Mesenteric fat pad (tissue), 1 donor: ENCODE measurements at places on chromosomes 3 and 15.

DNA sequence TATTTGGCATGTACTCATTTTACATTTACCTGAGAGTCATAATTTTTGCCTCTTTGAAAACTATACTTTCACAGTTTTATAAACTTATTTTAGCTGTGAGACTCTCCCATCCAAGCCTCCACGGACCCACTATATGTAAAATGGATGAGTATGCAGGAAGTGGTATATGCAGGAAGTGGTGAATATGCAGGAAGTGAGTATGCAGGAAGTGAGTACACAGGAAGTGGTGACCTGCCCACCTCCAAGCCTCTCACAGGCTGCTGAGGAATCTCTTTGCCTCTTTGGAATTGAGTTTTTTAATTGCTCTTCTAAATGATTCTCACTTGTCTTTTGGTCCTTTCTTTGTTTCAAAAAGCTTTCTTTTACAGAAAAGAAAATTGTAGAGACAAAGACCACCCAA, 85.2 kb downstream of the KBTBD8 start:
- DNase-seq: no peak

GRCh38 chr3:158104431-158104921, 1.7 kb downstream of the SHOX2 start:
- no peak for DNase-seq

- DNase-seq: no peak
Measured at GRCh38 chr3:15646851-15647511, 45.4 kb downstream of the BTD start.

GRCh38 chr15:95826412-95827195, 503.9 kb upstream of the NR2F2 start:
- DNase-seq: no peak

GRCh38 chr15:41792000-41792637, 17.8 kb downstream of the MAPKBP1 start:
- DNase-seq: no peak

- DNase-seq: no peak
Measured at GRCh38 chr3:33006571-33007286, 55.3 kb downstream of the CCR4 start.

- DNase-seq: no peak
Measured at GRCh38 chr15:30905821-30906220, 2.1 kb downstream of the FAN1 start.

DNA sequence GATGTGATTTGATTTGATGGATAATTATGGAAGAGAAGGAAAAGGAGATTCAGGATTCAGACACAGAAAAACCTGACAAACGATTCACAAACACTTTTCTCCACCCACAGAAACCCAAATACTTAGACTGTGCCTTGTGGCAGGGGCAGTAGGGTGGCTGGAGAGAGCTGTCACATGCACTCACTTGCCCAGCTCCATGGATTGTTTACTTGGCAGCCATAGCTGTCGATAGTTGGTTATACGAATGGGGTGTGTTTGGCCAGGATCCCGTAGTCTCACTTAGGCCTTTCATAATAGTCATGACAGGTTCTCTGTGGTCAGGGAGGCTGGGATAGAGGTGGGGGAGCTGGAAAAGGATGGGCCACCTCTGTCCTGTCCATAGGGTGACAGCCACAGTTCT, 76.9 kb downstream of the CACNA1D start:
- DNase-seq: no peak

- no peak for DNase-seq
Measured at GRCh38 chr3:52086461-52086860, 30.1 kb upstream of the DUSP7 start.
